ENCODE measurements at places on chromosomes 1 and 21.

GRCh38 chr1:87176514-87176913 lies 152.2 kb upstream of the LMO4 start:
- DNase-seq, result no peak

- no peak for DNase-seq
These were observed 32.2 kb upstream of the SNX27 start for GRCh38 chr1:151579436-151580225.

DNA sequence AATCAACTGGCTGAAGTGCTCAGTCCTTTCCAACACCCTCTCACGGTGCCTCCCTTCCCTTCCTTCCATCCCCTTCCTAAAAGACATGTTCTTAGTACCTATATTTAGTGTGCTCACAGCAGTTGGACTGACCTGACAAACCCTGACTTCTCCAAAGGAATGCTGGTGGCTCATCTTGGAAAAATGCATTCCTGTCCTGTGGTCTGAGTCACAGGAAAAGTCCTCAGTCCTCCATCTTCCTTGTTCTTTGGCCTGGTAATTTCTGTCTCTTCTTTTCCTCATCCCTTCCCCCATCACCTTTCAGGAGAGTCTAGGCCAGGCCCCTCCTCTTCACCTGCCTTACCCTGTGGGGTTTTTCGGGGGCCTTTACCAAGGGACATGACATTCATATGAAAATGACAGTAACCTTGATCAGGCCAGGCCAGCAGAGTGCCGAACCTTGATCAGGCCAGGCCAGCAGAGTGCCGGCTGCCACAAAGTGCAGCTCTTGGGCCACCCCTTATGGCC lies 7.2 kb downstream of the ATP1B1 start:
- DNase-seq, result no peak

GRCh38 chr1:38308780-38309179 lies 262.2 kb upstream of the POU3F1 start:
- DNase-seq, result no peak

DNA sequence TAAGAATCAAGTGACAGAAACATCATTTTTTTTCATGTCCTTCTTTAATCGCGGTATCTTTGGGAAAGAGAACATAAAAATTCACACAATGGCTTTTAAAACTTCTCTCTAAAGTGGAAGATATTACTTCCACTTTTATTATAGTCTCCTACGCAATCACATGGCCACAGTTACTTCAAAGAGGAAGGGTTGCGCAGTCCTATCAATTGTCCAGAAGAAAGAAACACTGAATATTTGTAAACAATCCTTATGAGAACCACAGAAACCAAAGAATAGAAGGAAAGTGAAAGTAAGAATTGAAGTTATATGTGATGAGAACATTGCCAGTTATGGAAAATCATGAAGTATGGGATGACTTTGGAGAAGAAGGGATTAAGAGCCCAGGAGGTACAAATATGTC lies 32.6 kb downstream of the CFH start:
- no peak for DNase-seq

DNA sequence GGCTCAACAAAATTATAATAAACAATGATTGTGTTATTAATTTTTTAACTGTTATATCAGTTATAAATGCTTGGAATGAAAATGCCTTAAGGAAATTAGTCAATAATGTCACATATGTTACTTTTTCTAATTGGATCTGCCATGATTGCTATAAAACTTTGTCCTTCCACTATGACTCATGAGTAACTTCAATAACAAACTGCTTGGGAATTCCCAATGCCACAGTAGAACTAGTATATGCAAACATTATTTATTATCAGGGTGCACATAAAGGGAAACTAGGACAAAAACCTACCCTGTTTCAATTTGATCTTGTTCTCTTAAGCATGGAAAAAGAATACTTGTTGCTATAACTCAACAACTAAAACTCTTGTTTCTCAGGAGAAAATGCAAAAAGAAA lies 59.1 kb upstream of the PDC start:
- no peak for DNase-seq

- no peak for DNase-seq
These were observed 6.7 kb downstream of the IL20 start for GRCh38 chr1:206872139-206872538.

DNA sequence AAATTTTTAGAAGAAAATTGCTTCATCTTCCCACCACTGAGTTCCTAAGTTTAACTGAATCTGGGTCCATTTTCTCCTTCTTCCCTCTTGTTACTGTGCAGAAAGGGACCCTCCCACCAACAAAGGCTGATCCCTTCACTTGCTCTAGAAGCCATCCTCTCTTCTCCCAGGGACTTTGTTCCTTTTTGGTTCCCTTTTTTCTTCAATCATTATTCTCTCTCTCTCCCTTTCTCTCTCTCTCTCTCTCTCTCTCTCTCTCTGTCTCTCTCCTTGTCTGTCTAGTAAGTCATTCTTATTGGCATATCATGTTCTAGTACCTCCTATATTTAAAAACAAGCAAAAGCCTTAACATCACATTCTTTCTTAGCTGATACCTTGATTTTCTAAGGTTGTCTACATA lies 31.7 kb upstream of the GADD45A start:
- DNase-seq, result no peak

- no peak for DNase-seq
These were observed 1412.1 kb downstream of the PLA2G4A start for GRCh38 chr1:188240772-188241406.

DNA sequence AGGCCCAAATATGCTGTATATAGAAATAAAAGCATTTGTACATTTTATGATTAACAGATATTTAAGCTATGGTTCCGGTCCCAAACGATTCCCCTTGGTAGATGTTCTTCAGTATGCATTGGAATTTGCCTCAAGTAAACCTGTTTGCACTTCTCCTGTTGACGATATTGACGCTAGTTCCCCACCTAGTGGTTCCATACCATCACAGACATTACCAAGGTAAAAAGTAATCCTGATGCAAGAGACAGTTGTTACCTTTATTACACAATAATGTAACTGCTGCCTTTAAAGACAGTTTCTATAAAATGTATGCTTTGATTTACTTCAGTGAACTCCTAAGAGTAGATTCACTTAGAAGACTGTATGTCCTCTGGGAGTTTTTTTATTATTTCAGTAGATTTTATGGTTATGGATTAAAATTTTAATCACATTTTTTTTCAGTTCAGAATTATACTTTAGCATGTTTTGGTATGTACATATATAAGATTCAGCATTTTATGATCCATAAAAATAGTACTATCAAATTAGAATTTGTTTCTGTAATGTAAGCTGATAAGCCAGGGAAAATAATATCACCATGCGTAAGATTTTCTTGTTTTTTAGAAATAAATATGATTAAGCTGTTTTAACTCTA lies 96.5 kb downstream of the USP25 start:
- DNase-seq, result no peak

GRCh38 chr1:24735509-24736375 lies 9.5 kb upstream of the CLIC4 start:
- DNase-seq, result no peak

All from activated T-cell treated with anti-CD3 and anti-CD28 coated beads, Interleukin-2, amount 50 U/mL, for 48 hours (primary cell).